ENCODE measurements at places on chromosomes 6 and 20.

- DNase-seq = no peak
These were observed 43.7 kb downstream of the CBLN4 start for GRCh38 chr20:55961376-55962330.

GRCh38 chr6:111731456-111732195 is 125.9 kb upstream of the TRAF3IP2 start:
- DNase-seq = no peak

DNA sequence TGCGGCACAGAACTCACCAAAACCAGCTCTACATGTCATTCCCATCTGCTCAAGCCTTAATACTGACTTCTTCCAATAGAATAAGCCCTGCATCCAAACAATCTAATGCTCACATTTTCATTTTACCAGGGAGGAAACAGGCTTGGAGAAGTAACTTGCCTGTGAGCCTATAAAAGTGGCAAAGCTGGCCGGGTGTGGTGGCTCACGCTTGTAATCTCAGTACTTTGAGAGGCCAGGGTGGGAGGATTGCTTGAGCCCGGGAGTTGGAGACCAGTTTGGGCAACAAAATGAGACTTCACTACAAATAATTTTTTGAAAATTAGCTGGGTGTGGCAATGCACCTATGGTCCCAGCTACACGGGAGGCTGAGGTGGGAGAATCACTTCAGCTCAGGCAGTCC is 133.7 kb downstream of the LY86 start:
- no peak for DNase-seq

DNA sequence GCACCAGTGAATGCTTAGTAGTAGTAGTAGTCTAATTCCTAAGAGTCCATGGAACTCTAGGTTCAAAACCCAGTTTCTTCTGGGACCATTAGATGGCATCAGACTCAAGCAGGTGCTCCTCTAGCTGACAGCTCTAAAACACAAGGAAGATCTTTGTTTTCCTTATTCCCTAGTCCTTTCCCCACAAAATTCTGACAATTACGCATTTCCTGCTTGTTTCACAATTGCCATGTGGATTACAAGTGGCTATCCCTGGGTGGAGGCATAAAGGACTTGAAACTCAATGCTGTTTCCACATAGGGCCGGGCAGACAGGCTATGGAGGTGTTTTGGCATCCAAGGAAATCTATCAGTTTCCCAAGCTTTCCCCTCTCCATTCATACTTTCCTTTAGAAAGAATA is 9.2 kb upstream of the HLA-DOB start:
- no peak for DNase-seq

- no peak for DNase-seq
These were observed 103.4 kb upstream of the KCNG1 start for GRCh38 chr20:51126337-51126736.

GRCh38 chr6:144181639-144182038 is 31.3 kb downstream of the STX11 start:
- no peak for DNase-seq

Data from activated T-helper 9 cell treated with anti-CD3 and anti-CD28 coated beads, Interleukin-2, amount 50 U/mL, for 16 hours (primary cell).